ENCODE measurements at places on chromosomes 4 and X.
A peak's percentile ranks its signal among the peaks of the same experiment; 100 is the strongest.

GRCh38 chr4:143282211-143282707, 54.4 kb upstream of the GAB1 start:
- no peak for DNase-seq

DNA sequence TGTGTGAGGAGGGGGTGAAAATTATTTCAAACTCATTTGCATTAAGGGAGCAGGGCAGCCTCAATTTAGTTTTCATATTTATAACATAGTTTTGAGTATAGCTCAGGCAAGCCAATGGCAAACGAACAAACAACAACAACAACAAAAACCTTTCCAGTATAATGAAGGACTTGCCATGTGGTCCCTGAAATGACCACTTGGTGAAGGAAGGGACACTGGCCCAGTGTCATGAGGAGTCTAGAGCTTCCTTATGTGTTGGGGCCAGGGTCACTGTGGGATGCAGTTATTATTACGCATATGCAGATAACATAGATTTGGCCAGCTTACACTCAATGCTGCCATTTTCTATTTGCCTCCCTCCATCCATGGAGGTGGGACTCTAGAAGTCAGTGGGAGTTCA, 23.3 kb downstream of the NKX3-2 start:
- DNase-seq: no peak

GRCh38 chrX:56623316-56623715, 59.9 kb downstream of the UBQLN2 start:
- DNase-seq: no peak

GRCh38 chr4:77433418-77433733, 172.2 kb upstream of the CXCL13 start:
- peak; percentile 13 for DNase-seq

GRCh38 chr4:67229148-67229547, 316.2 kb downstream of the CENPC start:
- DNase-seq: no peak

DNA sequence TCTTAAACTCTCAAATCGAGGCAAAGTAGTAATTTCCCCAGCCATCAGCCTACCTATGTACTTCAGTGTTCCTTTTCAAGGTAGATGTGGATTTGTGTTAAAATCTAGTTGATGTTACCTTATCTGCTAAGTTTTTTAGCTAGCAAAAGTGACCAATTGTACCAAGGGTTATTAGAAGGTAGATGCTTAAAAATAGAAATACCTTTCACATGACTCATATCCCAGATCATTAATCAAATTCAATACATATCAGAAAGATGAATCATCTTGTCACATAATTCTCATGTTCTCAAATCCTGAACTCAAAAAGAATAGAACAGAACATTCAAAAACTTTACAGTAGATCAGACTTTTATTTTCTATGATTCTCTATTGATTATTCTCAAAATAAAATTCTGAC, 3.5 kb downstream of the ENAM start:
- DNase-seq: no peak

DNA sequence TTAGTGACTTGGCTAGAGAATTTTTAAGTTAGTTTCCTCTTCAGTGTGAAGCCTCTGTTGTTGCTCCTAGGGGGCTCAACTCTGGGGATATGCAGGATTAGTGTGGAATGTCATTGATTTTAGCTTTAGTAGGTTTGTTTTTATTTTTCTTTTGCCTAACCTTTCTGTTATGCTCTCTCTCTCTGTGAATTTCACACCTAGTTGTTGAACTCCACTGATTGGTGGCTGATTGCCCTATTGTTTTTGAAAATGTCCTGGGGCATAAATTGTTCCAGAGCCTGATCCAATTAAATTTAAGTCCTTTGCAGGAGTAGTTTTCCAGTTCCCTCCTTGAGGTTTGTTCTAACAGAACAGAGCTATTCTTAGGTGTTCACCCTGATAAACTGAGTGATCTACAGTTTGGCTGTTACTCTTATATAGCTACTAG, 393.3 kb upstream of the CTSO start:
- no peak for DNase-seq

GRCh38 chr4:169249214-169249973, 21.4 kb downstream of the SH3RF1 start:
- DNase-seq: no peak

GRCh38 chr4:30295652-30296051, 424.5 kb upstream of the PCDH7 start:
- peak; percentile 4 for DNase-seq

GRCh38 chrX:48590203-48591103, 6.8 kb upstream of the WDR13 start:
- DNase-seq: no peak

DNA sequence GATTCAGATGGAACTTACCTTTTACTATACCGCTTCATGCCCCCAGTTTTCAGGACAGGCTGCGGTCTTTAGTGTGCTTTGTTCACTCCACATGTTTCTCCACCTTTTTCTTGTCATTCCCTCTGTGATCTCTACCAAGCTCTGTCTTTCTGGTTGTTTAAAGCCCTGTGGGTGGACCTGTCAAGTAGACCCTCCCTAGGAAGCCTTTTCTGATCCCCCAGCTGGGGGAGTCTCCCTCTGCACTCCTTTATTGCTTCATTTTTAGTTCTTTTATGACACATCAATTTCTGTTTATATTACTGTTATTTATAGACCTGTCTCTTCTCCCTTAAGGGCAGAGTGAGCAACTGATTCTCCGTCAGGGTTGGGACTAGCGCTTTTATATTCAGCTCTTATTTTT, 150.2 kb downstream of the C4orf33 start:
- DNase-seq: no peak

DNA sequence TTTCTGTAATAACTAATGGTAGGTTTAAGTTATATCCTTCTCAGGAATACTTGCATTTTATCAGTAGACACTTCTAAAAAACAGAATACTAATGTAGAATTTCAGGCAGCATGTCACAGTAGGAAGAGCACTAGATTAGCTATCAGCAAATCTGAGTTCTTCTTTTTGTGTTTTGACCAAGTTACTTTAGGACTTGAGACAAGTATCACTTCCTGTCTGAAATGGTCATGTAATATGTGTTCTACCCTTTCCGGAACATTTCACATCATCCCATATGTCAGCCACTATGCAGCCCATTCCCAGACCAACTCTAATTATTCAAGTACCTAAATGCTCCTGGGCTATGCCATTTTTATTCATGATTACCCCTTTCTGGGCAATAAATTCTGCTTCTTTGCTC, 401.8 kb upstream of the RPS6KA3 start:
- DNase-seq: no peak

DNA sequence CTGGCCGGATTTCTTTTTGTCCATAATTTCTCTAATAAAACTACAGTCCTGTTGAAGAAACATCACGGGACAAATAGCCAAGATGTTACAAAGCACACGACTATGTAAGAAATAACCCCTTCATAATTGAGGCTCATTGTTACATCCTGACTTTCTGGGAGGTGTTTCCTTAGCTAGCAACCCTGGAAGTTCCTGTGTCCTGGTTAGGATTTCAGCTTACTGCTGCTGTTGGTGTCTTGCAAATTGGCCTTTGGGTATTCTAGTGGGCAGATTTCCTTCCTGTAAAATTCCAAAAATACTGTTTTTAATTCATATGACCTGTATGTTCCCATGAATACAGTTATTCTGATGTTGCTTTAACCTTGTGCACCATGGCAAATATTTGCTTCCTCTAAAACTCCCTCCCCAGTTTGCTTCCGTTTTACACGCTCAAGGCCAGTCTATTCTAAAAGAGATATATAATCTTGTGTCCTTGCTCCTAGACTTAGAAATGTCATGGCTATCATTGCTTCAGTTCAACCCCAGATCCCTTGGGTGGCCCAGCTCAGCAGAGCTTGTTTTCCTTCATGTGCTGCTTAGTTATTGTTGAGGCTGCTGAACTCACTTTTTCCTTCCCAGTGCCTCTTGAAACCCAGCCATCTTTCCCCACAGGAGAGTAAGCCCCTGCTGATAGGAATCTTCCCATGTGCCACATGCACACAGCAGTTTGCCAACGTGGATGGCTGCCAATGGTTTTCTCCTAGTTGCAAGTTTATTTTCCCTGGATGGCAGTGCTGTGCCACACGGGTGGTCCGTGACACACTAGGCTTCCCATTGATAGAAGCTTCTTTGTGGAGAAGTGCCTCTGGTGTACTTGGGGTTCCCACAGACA, 75.8 kb downstream of the TSPAN7 start:
- DNase-seq: no peak

- DNase-seq: peak; percentile 78
Observed at GRCh38 chr4:1693131-1693896, 9.2 kb upstream of the FAM53A start.
